ENCODE measurements at places on chromosomes 7 and 10.
A peak's percentile ranks its signal among the peaks of the same experiment; 100 is the strongest.

DNA sequence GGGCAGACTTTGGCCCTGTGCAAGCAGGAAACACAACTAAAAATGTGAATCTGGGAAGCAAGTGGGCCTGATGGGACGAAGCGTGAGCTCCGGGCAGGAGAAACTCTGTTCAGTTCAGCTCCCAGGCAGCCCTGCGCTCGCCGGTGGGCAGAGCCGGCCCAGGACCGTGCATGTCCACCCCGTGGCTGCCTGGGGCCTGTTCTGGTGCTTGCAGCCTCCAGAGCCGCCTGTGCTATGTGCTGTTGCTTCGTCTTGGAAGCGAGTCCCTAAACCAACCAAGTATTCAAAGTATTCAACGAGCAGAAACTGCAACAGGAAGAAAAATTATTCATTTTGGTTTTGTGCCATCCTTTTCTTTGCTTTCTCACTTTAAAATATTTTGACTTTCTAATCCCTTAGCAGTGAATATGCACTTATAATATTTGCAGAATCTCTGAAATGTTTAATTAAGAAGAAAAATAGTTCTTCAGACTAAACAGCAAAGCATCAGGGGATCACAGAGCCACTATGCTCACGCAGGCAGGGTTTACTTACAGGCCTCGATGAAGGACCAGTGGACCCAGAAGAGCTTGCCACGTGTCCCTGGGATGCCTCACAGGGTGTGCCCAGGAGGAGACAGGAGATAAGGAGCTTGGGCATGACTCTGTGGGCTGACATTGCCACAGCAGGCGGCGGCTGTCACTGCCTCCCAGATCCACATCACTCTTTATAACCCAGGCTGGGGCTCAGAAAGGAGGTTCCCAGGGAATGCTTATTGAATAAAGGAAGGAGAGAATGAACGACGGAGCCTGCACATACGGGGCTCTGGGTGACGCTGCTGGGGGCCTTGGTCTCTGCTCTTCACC, 45.6 kb downstream of the VIPR2 start:
- peak; percentile 40 for DNase-seq

- no peak for DNase-seq
These were observed 9.1 kb downstream of the LOXL4 start for GRCh38 chr10:98258683-98259454.

DNA sequence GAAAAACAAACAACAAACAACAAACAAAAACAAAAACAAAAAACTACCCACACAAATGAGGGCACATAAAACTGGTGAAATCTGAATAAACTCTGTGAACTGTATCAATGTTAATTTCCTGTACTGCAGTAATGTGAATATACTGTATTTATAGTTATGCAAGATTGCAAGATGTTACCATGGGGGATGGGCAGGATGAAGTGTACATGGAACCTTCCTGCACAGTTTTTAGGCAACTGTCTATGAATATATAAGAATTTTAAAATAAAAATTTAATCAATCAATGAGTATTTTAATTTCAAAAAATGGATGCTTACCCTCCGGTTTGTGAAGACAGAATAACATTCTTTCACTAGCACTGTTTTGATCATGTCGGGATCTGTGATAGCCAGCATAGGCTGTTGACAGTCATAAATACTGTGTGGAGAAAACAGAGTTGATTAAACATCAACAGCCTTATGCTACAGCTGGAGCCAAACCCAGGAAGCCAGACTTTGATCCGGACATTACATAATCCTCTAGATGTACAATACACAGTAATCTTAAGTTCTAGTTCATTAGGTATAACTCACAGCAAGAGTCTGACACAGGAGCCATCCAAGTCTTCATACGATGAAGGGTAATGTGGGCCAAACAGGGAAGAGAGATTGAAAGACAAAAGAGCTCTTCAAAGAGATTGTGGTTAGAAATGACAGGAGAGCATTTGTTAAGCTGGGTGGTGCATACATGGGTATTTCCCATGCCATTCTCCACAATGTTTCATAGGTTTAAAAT, 14.8 kb downstream of the CYP3A7 start:
- no peak for DNase-seq

- DNase-seq, result no peak
These were observed 96.2 kb upstream of the INSIG1 start for GRCh38 chr7:155201325-155202087.

- no peak for DNase-seq
These were observed 150.4 kb downstream of the PDE1C start for GRCh38 chr7:31919678-31920369.

- DNase-seq, result no peak
These were observed 51.7 kb downstream of the HABP2 start for GRCh38 chr10:113604572-113604971.

GRCh38 chr10:25174461-25175230, at the start of gene GPR158:
Gene GPR158, plus strand, starts transcription at chr10:25175001. Its CDS starts 420 bp downstream, at chr10:25175421.
- DNase-seq, result peak; percentile 97

DNA sequence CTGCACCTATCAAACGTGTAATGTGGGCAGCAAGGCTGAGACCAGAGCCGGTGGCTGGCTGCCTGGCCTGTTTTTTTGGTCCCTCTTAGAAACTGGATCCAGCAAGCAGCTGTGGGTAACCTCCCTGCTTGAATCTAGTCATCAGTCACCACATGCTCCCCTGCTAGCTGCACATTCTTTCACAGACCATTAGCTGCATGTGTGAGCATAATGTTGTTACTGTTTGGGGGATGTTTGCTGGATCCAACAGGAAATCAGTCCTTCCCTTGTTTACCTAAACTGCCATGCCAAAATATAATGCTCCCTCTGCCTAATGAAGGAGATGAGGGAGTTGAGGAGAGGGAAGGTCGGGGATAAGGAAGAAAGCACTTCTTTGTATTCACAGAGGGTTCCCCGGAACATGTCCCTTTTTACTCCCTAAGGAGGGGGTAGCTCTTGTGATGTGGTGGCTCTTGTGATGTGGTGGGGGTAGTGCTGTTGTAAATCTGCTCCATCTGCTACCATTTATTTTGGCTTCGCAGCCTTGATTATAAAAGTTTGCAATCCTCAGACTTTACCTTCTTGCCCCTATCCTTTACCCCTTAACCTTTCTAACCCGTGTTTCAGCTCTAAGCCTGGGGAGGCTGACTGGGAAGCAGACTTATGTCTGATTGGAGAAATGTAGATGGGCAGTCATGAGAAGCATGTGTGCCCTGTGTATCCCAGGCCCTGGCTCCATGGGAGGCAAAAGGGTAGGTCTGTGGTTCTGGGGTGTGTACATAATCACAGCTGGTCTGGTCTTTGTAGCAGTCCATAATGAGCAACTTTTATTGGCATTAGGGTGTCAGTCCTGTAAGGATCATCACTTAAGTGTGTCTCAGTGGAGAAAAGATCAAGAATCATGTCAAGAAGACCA, 20.8 kb downstream of the LOXL4 start:
- peak; percentile 81 for DNase-seq
